Activated CD8-positive, alpha-beta T cell treated with anti-CD3 and anti-CD28 coated beads, Interleukin-2, amount 10 ng/mL, durations not matched to agents 7 days and 5 days (primary cell): ENCODE measurements at places on chromosomes 11 and 22.

GRCh38 chr11:65934014-65934413 is 11.3 kb upstream of the TSGA10IP start:
- DNase-seq, result no peak

DNA sequence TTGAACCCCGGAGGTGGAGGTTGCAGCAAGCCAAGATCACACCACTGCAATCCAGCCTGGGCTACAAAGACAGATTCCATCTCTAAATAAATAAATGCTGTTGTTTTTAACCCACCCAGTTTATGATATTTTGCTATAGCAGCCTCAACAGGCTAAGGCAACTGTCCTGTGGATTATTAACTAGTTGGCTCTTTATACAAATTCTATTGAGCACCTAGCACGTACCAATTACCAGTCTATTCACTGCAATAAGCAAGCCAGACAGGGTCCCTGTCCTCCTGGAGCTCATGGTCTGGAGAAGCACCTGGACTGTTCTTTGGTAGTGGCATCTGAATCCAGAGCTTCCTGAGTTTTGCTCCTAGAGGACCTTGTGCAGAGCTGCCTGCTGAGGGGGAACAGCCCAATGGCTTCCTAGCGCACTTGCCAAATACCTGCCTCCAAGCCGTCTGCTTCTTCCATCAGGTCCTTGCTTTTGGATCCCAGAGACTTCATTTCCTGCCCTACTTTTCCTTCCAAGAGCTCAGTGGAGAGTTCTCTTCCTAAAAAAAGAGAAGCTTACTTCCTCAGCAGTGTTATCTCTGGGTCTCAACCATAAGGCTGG is 49.9 kb upstream of the MICAL2 start:
- no peak for DNase-seq

GRCh38 chr11:68041617-68042218 is 2.9 kb downstream of the TCIRG1 start:
- no peak for DNase-seq

GRCh38 chr11:65043881-65044501 is 3.0 kb downstream of the SAC3D1 start:
- DNase-seq, result no peak

- DNase-seq, result no peak
Observed at GRCh38 chr11:46574656-46575055, 19.2 kb downstream of the AMBRA1 start.

- no peak for DNase-seq
Observed at GRCh38 chr11:75351541-75351790, at the start of gene ARRB1. ARRB1 (minus strand) TSS chr11:75351661; CDS start chr11:75351607, 54 bp downstream.
